ENCODE measurements at places on chromosomes 3 and 15.

DNA sequence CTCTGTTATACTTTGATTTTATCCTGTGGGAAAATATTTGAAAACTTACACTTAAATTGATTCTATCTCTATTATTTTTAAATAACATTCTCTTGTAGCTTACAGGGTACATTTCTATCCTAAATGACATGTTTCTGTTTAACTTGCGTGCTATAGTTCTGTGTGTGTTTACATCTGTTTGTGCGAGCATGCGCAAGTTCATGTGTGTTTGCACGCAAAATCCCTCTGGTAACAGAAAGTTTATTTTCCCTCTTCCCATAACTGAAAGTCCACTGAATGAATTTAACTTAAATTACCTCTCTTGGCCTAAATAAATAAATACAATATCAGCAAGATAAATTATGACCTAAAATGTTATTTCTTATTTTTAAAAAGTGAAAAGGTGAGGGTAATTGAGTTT is 117.3 kb upstream of the NEO1 start:
- DNase-seq: no peak

- no peak for DNase-seq
These were observed 319 bp upstream of the TP63 start for GRCh38 chr3:189630767-189631372.

- no peak for DNase-seq
These were observed 1.3 kb downstream of the PLCH1 start for GRCh38 chr3:155743606-155744005.

DNA sequence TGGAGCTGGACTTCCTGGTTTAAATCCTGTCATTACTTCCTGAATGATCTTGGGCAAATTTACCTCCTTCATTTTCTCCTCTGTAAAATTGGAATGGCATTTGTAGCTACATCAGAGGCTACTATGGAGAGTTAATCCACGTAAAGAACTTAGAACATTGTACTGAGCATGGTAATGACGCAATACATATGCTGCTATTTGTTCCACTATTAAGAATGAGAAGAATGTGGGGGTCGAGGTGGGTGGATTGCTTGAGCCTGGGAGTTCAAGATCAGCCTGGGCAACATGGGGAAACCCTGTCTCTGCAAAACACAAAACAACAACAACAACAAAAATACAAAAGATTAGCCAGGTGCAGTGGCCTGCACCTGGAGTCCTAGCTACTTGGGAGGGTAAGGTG is 250.6 kb downstream of the RYR3 start:
- no peak for DNase-seq

DNA sequence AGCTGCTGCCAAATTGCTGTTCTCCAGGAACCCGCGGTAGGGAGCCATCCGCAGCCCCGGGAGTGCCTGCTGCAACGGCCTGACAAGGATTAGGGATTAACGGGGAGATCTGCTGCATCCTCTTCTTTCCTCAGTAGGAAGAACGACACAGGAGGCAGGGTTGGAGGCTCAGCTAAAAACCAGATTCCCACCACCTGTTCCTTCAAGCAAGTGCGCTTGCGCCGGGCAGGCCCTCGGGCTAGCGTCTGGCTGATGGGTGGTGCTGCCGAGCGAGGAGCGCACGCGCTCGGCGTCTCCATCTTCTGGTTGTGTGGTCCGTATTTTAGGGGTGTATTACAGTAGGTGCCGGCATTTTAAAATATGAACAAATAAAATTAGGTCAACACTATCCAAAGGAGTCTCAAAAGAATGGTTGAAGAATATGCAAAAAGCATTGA is 25.4 kb upstream of the SLC25A26 start:
- peak; percentile 8 for DNase-seq

- no peak for DNase-seq
These were observed 23.8 kb downstream of the ARHGEF26 start for GRCh38 chr3:154144825-154145465.

DNA sequence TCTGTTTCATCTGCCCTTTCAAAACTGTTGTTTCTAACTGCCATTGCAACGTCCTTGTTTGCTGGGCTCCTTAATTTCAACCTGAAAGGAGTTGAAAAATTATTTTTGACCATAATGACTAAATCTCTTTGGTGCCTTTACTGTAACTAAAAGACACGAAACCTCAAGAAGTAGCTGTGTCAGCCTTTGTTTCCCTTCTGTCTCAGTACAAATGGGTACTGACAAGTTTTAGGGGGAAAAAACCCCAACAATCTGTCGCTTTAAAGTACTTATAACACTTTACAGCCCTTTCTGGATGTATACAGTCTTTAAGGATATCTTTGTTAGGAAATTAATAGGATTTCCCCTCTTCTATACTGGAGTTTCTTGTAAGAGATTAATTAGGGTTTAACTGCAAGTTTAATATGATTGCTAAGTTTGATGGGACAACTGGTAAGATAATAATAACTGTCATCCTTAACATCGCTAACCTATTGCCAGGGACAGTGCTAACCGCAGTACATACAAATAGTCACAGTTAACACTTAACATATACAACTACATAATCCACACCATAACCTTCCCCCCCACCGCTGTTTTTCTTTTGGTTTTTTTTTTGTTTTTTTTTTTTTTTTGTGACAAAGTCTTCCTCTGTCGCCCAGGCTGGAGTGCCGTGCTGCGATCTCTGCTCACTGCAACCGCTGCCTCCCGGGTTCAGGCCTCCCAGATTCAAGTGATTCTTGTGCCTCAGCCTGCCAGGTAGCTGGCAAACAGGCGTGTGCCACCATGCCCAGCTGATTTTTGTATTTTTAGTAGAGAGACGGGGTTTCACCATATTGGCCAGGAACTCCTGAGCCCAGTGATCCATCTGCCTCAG is 1.7 kb downstream of the GXYLT2 start:
- DNase-seq: no peak

GRCh38 chr15:88022716-88023115 is 233.8 kb downstream of the NTRK3 start:
- no peak for DNase-seq

DNA sequence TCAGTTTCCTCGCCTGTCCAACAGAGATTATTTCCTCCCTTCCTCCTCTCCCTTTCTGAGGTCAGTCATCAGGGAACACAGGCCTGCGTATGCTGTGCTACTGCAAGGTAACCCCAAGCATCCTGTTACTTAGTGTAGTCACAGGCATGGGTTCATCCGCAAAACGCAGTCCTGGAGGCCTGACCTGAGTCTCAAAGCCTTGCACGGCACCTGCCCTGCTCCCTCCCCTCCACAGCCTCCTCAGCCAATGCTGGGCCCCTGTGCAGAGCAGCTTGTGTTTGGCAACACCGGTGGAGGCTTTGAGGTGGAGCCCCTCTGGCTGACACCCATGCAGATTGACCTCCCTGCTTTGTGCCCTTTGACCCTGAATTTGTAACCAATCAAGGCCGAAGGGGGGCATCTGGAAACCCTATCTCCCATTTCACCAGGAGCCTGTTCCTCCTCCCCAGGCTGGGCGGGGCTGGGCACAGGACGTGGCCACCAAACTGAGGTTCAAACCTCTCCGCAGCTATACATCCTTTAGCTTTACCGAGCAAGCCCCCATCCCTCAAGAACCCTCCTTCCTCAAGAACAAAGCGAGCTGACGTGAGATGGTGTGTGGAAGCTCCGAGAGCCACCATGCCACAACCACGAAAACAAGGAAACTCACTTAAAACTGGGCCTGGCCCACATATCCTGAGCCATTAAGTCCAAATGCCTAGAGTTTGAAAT is 21.5 kb downstream of the TKT start:
- no peak for DNase-seq

Measured in stimulated activated CD4-positive, alpha-beta T cell treated with anti-CD3 and anti-CD28 coated beads, Interleukin-4, amount 100 ng/mL, for 24 hours (primary cell).